ENCODE measurements at places on chromosomes 1 and 21.
A peak's percentile ranks its signal among the peaks of the same experiment; 100 is the strongest.

DNA sequence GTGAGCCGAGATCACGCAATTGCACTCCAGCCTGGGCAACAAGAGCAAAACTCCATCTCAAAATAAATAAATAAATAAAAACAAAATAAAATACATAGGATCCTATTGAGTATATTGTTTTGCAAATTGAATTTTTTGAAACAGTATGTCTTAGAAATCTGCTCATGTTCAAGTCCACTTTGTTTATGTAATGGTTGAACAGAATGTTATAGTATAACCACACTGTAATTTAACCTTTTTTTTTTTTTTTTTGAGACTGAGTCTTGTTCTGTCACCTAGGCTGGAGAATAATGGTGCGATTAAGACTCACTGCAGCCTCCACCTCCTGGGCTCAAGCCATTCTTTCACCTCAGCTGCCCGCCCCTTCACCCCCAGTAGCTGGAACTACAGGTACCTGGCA, 31.4 kb downstream of the PARK7 start:
- no peak for DNase-seq

- DNase-seq: no peak
Observed at GRCh38 chr21:45882645-45883044, 98.9 kb upstream of the COL6A1 start.

GRCh38 chr1:147225193-147225730, at the start of gene FMO5:
Gene FMO5 (minus strand): TSS chr1:147225339. CDS start chr1:147225029, 310 bp downstream.
- DNase-seq: peak; percentile 14

DNA sequence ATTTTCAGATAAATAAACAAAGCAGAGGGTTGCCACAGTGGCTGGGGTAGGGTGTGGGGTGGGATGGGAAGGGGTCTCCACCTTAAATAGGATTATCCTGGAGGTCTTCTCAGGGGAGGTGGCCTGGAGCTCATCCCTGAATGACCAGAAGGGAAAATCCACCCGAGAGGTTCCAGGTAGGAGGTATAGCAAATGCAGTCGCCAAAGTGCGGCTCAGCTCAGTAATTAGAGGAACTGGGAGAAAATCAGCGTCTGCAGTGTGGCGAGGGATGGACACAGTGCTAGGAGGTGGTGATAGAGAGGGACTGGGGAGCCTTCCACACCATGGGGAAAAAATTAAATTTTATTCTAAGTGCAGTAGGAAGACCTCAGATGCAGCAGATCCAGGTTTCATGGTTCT, 584.5 kb downstream of the MATN1 start:
- DNase-seq: no peak
